Astrocyte of the hippocampus (primary cell): ENCODE measurements at places on chromosomes 7 and 10.

GRCh38 chr10:119274519-119275045, 67.2 kb downstream of the GRK5 start:
- no peak for DNase-seq

- no peak for DNase-seq
Measured at GRCh38 chr7:46360811-46361210, 439.7 kb upstream of the IGFBP3 start.

- no peak for DNase-seq
Measured at GRCh38 chr7:38820571-38820970, 88.4 kb downstream of the VPS41 start.

- DNase-seq = no peak
Measured at GRCh38 chr10:16769331-16769730, 47.9 kb downstream of the RSU1 start.

DNA sequence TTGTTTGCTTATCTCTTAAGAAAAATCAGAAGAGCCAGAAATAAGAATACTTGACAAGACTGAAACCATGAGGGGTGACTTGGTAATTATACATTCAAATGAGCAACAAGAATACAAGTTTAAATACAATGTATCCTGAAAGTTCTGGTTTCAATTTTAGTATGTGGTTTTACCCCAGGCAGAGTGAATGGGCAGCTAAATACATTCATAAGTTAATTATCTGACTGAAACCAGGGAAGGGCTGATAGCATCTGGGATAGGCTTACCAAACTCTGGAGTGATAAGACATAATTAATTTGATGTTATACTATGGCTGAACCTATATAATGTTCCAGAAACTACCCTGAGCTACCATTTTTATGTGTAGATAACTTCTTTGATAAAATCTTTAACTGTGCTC, 252.2 kb upstream of the PLXNA4 start:
- DNase-seq = peak; percentile 7

DNA sequence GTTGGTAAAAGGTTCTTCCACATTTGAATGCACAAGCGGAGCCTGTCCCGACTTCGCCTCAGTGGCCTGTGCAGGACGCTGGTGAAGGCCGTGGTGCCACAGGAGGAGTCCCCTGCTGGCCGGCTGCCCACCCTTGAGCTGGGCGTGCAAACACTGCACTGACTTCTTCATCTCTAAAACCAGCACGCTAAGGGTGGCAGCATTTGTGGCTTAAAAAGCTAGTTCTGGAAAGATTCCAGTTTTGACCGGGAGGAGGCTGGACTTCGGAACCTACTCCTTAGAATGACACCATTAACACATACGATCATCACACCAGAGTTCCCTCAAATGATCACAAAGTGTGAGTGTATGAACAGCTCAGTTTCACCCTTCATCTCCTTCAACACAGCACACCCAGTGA, 102.4 kb downstream of the SMURF1 start:
- DNase-seq = no peak

DNA sequence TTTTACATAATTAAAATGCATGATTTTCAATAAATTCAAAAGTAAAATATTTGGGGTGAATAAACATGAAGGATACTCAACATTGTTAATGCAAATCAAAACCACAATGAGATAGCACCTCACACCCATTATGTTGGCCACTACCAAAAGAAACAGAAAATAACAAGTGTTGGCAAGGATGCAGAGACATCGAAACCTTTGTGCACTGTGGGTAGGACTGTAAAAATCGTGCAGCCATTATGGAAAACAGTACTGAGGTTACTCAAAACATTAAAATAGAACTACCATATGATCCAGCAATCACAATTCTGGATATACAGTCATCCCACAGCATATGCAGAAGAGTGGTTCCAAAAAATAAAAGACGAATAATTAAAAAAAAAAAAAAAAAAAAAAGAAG, 13.1 kb downstream of the EZH2 start:
- no peak for DNase-seq

- DNase-seq = peak; percentile 45
Measured at GRCh38 chr10:94416896-94417295, 14.6 kb downstream of the TBC1D12 start.

DNA sequence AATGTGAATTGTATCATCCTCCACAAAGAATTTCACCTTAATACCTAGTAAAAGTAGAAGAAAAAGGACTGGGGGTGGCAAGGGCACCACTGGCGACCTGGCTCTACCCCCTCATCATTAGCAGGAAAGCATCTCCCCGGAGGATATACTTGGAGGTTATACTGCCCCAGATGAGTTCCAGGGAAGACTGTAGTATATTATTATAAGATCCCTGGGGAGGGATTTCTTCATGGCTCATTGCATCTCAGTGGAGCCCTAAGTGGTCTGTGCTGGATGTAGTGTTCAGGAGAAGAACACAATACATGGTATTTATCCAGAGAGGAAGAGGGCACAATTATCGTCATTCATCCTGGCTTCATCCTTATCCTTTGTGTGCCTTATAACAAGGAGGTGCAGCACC, 14.2 kb upstream of the DYNC1I1 start:
- DNase-seq = no peak

GRCh38 chr7:519484-520390, at the start of gene PDGFA:
Gene PDGFA (minus strand): TSS chr7:519846. CDS start chr7:519001, 845 bp downstream.
- peak; percentile 82 for DNase-seq

DNA sequence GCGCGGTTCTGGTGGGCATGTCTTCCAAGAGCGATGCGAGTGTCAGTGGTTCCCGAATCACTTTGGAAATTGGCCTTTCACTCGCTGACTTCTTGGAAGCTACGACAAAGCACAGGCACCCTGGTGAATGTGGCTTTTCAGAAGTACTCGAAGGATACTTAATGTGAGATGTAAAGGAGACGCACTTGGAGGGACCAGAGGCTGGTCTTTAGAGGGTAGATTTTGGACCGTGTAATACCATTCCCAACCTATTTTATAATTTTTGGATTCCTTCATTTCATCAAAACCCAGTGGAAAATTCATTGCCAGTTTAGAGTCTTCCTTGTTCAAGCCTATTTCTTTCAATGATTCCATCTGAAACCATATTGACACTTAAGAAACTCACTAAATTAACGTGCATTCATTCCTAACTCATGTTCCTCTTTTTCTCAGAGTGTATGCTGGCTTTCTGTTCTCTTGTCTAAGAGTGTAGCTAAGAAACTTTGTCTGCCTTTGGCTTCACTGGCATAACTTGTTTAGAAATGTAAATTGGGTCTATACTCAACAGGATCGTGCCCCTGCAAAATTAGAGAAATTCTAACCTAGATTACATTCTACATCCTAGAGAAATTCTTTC, 645 bp upstream of the COPG2 start:
- DNase-seq = no peak

- DNase-seq = peak; percentile 89
Measured at GRCh38 chr7:73717991-73718405, 1.5 kb downstream of the STX1A start.

- no peak for DNase-seq
Measured at GRCh38 chr10:55786461-55787050, 574.5 kb downstream of the ZWINT start.

DNA sequence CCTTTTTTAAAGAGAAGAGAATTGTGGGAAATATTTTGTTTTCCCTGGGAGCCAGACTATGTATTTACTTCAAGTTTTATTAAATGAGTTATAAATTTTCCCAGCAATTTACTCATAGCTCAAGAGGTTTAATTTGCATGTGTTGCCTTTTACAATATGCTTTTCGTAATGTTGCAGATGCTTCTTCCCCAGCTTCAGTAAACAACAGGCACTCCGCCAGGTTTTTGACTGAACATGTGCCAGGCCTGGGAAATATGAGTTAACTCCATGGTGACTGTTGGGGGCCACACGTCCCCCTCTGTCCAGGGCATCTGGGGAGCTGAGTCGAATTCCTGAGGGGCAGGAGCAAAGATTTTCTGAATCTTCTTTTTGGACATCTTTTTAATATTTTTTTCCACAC, 545.7 kb downstream of the LRMDA start:
- DNase-seq = no peak

GRCh38 chr10:73780966-73781365, 882 bp upstream of the CHCHD1 start:
- no peak for DNase-seq

DNA sequence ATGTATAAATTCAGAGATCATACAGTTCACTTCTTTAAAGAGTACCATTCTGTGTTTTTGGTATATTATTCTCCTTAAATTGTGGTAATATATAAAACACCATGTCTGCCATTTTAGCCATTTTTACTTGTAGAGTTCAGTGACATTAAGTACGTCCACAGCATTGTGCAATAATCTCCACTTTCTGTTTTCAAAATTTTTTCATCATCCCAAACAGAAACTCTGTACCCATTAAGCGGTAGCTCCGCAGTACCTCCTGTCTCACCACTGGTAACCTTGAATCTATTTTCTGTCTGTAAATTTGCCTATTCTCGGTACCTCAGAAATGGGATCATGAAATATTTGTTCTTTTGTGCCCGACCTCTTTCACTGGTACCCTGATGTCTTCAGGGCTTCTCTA, 60.3 kb downstream of the CAMK1D start:
- no peak for DNase-seq

GRCh38 chr10:97888641-97889262, 39.1 kb downstream of the GOLGA7B start:
- DNase-seq = peak; percentile 84

- DNase-seq = no peak
Measured at GRCh38 chr10:109215291-109216075, 707.8 kb downstream of the XPNPEP1 start.

DNA sequence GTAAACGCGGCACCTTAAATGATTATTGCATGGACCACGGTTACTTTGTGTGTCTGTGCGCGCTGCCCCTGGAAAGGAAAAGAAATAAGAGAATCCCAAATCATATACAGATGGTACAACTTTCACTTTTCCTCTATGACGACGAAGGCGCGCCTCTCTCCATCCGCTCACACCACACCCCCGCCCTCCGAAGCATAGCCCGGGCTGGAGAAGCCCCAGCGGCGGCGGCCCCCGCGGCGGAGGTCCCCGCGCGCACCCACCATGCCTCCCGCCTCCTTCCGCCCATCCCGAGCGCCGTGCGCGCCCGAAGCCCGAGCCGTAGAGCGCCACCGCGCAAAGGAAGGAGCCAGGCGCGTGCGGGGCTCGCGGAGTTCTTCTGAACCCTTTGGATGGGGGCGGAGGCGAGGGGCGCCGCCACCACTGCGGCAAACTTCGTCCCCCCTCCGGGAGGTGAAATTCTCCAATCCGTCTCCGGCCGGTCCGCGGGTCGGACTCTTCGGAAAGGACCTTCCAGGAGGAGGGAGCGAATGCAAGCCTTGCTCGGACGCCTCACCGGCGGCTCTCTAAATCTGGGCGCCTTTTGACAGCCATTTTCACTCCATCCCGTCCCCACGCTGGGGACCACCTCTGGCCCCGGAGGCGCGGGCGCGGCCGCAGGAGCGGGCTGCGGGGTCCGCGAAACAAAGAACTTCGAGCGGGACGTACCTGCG, 588 bp downstream of the GLI3 start:
- DNase-seq = peak; percentile 83

- no peak for DNase-seq
Measured at GRCh38 chr10:96493254-96493653, 20.5 kb downstream of the TLL2 start.

DNA sequence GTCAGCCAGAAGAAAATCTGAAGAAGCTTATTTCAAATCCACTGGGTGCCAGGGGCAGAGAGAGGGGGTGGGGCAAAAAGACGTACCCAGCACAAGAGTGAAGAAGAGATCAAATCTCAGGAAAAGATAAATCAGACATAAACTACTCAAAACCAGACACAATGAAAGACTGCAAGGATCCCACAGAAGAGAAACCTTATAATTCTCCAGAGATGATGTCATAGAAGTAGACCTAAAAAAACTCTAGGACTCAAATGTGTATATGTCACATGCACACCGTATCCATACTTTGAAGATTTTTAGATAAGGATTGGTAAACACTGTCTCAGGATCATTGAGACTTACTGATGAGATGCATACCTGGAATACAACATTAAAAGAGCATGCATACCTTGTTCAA, 98.5 kb upstream of the PIK3CG start:
- DNase-seq = no peak

- DNase-seq = no peak
Measured at GRCh38 chr10:11448190-11448544, 163.3 kb downstream of the USP6NL start.

DNA sequence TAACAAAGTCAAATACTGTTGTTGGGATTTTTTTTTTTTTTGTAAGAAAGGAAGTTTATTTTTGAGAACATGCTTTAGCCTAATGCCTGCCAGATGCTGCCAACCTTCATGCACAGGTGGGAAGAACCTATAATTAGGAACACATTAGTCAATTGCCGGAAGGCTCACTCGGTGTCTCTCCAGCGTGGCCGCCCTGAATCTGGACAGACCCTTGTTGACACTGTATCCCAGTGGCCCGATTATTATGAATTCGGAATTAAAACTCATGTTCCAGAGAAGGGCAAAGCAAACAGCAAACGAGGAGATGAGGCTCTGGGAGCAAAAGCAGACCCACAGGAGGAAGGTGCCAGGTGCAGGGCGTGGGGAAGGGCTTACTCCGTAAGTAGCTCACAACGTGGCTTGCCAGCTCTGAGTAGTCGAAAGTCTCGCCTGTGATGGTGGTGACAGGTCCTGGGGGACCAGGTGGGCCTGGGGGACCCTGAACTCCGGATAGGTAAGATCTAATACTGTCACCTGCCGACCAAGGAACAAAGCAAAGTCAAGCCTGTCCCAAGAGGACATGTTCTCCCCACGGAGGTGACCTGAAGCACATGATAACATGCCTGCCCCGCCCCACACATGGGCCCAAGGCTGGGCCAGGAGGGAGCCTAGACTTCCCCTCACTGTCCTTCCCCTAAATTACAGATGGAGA, 48.3 kb downstream of the COL17A1 start:
- DNase-seq = no peak

DNA sequence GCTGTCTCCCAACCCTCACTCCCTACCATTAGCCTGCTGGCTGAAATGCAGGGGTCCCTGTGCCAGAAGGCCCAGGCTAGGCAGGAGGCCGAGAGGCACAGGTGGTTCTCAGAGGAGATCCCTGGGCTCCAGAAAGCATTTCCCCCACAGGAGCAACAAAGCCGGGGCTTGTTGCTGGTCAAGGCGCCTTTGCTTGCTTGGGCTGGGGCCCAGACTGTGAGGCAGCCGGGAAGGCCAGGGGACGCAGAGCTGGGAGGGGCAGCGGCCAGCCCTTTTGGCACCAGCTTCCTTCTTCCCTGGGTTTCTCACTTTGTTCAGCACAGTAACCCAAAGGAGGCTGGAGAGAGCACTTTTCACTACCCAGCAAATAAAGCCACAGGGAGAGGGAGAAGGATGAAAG, 48.6 kb downstream of the FBXW4 start:
- peak; percentile 45 for DNase-seq

DNA sequence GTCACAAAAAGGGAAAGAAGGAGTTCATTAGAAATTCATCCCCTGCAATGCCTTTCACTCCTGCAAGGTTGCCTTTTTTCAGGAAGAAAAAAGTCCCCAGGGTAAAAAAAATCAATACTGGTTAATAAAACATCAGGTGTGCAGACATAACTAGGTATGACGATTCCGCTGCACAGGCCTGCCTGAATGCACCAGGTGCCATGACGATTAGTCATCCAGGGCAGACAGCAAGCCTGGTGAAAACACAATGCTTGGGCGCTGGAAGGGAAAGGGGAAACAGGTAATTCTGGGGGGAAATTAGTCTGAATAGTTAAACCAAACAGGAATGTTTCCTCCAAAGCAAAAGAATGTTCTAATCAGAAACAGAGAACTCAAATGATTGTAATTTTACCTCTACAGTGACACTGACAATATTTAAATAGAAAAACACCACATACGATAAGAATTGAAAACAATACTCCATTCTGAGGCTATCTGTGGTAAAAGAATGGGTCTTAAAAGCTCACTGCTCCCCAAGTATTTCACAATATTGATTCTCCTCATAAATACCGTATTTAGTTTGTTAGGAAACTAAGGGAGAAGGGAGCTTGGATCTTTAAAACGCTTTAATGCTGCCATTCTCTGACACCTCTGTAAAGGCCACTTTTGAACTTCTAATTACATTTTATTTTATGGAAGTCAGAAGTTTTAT, 45.2 kb downstream of the VPS41 start:
- peak; percentile 19 for DNase-seq
